ENCODE measurements at places on chromosomes 12 and 14.
A peak's percentile ranks its signal among the peaks of the same experiment; 100 is the strongest.

- no peak for DNase-seq
Observed at GRCh38 chr12:127600211-127600610, 666.8 kb upstream of the TMEM132C start.

DNA sequence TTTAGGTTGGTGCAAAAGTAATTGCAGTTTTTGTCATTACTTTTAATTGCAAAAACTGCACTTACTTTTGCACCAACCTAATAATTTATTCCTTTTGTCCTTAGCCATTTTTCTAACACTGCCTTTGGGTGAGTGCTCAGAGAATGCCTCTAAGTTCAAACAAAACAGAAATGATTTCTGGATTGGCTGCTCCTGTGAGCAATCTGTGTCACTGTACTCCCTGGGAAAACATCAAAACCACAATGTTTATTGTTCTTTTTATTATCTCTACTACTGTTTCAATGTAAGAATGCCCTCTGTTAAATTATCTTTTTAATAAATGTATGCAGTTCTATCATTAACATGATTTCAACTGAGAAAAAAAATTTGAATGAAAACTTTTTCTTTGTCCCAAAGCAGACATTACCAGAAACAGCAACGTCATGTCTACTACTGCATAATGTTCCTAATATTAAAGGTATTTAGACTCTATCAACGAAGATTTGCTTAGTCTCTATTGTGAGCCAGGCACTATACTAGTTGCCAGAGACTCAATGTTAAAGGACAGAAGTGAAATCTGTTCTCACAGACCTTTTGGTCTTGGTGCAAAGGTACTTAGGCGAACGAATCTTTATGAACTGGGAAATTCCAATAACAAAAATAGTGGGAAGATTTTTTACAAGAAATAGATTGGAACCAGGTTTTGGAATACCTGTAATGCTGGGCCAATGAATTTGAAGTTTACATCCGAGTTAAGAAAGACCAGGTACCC lies 6.2 kb downstream of the SLC41A2 start:
- DNase-seq: no peak

- DNase-seq: no peak
Observed at GRCh38 chr12:88185988-88186387, 43.9 kb downstream of the TMTC3 start.

GRCh38 chr14:55518391-55518790 lies 61.6 kb upstream of the KTN1 start:
- DNase-seq: no peak

GRCh38 chr14:59463787-59464485 lies 1.2 kb downstream of the GPR135 start:
- no peak for DNase-seq

- no peak for DNase-seq
Observed at GRCh38 chr14:77059276-77059915, 30.9 kb upstream of the IRF2BPL start.

GRCh38 chr14:105090493-105091053 lies 25.3 kb upstream of the GPR132 start:
- peak; percentile 79 for DNase-seq

GRCh38 chr12:95393191-95393790 lies 80.7 kb upstream of the METAP2 start:
- DNase-seq: no peak

DNA sequence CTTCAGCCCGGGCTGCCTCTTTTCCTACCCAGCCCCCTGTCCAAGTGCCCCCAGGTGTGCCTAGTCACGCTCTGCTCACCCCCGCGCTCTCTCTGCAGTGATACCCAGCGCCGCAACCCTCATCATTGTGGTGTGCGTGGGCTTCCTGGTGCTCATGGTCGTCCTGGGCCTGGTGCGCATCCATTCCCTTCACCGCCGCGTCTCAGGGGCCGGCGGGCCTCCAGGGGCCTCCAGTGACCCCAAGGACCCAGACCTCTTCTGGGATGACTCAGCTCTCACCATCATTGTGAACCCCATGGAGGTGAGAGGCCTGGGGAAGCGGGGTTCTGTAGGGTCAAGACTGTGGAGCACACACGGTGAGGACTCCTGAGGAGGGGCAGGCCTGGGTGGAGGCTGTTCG lies 27.2 kb downstream of the CLSTN3 start:
- no peak for DNase-seq

GRCh38 chr12:123873793-123874192 lies 98.8 kb downstream of the CCDC92 start:
- DNase-seq: no peak

DNA sequence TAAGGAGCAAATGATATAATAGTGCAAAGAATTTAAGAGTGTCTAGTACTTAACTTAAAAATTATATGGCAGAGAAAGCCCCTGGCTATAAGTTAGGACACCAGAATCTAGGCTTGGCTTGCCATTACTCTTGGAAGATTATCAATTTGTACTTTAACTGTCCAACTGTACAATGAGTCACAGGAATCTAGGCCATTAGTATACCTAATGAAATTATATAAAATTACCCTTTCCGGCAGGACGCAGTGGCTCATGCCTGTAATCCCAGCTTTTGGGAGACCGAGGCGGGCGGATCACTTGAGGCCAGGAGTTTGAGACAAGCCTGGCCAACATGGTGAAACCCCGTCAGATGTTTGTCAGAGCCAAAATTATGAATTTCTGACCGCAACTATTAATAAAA lies 691 bp upstream of the OR6S1 start:
- DNase-seq: no peak

DNA sequence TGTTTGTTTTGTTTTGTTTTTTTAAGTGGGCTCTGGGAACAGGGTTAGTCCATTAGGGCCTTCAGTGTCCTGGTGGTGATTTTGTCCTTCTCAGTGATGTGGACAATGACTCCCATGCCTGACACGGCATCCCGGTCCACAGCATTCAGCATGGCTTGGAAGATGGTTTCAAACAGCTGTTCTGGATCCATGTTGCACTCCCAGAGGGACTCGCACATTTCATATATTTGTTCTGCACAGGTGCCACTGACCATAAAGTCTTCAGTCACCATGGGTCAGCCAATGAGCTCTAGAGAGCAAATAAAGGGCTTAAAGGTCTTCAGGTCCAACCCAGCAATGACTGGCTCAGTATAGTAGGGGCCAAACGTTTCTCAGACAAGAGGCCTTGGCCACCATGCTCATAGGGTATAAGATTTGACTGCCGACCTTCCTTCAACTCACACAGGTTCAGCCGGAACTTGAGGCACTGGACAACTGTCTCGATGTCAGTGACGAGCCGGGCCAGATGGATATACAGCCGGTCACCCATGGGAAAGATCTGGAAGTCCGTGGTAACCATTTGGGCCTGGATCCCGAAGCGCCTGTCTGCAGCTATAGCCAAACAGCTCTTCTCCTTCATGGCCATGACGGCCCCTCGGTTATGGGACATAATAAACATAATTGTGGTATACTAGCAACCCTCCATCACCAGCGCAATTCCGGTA lies 18.0 kb downstream of the OR10P1 start:
- no peak for DNase-seq

DNA sequence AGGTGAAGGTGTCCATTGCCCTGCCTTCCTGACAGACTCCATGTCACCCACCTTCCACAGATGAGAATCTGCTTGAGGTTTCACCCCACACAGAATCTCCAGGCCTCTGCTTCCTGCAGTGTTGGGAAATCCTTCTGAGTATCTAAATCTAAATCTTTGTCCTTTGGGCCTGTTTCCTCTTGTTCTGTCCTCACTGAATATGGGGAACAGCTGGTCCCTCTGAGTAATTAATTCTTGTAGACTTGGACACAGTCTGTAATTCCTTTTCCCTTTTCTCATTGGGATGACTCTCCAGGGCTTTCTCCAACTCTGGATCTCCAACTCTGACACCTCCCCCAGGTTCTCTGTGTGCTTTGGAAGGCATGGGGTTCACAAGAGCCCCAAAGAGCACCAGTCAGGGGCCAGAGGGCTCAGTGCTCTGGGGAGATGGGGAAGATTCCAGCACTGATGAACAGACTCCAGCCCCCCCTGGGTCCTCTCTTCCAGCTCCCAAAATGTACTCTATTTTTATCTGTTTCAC lies 2.3 kb upstream of the ACVRL1 start:
- DNase-seq: no peak

- no peak for DNase-seq
Observed at GRCh38 chr12:109877504-109878246, 2.7 kb downstream of the GLTP start.

DNA sequence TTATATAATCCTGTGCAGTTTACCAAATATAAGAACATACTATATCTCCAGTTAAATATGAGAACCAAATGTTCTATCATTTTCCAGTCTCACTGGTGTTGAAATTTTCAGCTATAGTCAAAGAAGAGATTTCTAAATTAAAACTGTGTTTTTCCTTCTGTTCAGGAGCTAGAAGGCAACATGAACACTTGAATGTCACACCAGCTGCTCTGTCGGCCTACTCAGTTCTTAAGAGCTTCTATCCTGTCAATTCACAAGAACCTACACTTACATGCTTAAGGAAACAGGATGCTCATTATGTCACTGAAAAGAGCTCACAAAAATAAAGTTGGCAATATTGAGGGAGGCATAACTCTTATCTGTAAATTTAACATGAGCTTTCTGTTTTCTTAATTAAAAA lies 43.1 kb downstream of the ATP2B1 start:
- no peak for DNase-seq

DNA sequence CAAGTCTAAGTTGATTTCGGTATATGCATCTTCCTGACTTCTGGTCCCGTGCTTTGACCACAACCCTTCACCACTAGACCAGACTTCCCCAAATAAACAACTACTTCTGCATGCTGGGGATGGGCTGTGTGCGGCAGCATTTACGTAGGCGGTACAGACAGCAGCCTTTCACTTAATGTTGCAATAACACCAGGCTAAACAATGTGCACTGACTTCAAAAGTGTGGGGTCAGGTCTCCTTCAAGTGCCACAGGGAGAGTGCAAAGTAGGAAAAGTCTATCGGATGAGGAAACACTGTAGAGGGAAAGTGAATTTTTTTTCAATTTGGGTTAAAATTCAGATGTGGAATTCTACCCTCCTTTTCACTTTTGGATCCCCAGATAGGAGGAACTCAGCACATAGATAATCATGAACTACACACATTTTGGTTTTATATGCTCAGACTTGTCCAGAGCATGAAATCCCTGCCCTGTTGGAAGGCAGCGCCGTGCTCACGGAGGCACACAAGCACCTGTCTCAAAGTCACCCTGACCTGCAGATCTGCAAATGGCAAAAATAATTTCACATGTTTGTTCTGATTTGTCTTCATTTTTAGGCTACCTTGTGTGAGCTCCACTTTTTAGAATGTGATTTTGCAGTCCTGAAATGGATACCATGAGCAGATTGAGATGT lies 3.6 kb upstream of the FOS start:
- peak; percentile 85 for DNase-seq

DNA sequence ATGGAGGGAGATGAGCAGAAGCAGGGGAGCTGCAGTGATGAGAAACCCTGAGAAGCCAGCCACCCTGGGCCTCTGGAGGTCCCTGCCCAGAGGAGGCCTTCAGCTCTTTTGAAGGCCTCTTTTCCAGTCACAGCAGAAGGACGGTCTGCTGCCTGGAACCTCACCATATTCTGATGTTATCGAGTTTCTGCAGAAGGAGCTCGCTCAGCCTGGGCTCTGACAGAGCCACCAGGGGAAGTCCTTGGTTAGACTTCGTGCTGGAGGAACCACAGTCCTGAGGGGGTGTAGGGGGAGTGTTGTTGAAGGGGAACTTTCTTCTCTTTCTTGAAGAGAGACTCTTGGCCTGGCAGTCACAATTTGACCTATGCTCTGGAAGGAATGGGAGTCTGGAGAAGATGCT lies 25.1 kb upstream of the BATF start:
- DNase-seq: no peak

DNA sequence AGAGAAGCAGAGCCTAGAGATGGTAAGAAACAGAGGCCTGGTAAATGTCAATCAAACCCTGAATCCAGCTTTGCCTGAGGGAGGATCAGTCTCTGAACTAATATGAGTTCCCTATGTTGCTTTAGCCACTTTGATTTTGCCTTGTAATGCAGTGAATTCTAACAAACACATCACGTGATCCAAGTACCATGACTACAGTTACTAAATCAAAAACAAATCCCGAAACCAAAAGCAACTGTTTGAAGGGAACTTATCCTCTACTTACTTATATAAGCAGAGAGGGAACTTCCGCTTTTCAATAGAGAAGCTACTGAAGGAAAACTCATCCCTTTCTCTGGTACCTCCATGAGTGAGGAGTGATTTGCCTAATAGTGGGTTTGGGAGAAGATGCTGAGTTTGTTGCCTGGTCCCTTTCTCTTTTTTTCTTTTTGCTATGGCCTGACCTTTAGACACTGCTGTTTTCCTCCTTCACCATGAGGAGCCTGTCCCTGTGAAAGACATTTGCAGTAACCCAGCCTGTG lies 7.7 kb upstream of the PPTC7 start:
- peak; percentile 76 for DNase-seq

DNA sequence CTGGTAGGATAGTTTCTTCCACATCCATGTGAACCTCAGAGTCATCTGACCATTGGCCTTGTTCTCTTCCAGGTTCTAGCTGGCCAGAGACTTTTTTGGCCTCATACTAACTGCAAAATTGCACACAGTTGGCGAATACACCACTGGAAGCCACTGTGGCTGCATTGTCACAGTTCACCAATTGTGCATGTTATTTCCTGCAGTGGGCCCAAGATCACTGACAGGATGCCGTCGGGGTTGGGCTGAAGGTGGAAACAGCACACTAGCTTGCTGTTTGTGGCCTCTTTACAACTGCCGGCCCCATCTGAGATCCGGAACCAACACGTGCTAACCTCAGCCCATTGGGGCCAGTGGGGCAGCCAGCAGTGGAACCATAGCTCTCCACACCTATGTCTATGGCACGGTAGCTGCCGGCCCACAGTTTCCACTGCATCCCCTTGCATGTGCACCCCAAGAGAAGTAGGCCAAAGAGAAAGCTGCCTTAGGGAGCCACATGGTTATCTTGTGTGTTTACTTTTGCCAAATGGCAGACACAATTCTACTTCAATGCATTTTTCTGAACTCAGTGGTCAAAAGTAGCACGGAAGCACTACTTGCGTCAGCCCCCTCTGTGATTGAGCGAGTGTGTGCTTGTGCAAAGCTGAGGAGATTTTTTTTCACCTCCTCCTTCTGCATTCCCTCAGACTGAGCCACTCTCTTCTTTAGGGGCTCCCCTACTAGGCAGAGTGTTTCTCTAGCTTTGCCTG lies 464.0 kb downstream of the RAD51B start:
- DNase-seq: peak; percentile 47

DNA sequence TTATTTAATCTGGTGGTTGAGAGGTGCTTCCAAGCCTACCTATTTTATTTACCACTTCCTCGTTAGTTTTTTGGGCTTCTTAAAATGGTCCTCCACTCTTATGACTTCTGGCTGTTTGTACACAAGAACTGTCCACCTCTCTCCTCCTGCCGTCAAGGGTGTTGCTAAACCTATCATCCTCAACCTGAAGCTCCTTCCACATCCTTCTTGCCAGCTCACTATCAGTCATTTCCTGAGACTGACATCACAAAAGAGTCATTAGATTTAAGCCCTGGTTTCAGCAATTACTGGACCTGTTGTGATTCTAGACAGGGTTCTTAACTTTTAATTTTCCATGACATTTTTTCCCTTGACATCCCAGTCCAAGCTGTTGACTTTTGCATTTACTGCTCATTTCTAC lies 91.9 kb downstream of the BICD1 start:
- DNase-seq: no peak

Data from CD4-positive, alpha-beta memory T cell (primary cell).